ENCODE measurements at places on chromosomes 3 and 15.
A peak's percentile ranks its signal among the peaks of the same experiment; 100 is the strongest.

- no peak for DNase-seq
Measured at GRCh38 chr15:81819924-81820635, 225.7 kb downstream of the MEX3B start.

DNA sequence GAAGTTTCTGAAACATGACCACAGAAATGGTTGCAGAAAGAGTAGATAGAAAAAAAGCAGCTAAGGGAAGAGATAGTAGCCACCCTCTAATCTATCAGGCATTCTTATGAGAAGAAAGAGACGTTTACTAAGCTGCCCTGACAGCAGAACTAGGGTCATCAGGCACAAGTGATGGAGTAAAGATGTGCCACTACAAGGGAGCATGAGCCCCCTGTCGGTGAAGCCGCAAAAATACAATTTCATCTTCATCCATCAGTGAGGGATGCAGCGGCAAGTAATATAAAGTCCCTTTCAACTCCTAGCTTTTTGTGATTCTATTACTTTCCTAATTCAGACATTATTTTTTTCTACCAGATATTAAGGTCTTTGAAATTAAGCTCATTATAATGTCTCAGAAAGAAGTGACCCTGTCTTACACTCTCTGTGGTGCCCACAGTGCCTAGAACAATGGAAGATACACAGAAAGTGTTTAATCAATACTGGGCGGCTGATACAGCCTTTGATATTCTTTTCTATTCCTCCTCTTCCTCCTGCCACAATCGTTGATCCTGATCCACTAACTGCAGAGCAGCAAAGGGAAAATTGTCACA is 651.6 kb downstream of the NTRK3 start:
- DNase-seq = peak; percentile 26

- no peak for DNase-seq
Measured at GRCh38 chr3:136194409-136195257, 1.5 kb downstream of the MSL2 start.

DNA sequence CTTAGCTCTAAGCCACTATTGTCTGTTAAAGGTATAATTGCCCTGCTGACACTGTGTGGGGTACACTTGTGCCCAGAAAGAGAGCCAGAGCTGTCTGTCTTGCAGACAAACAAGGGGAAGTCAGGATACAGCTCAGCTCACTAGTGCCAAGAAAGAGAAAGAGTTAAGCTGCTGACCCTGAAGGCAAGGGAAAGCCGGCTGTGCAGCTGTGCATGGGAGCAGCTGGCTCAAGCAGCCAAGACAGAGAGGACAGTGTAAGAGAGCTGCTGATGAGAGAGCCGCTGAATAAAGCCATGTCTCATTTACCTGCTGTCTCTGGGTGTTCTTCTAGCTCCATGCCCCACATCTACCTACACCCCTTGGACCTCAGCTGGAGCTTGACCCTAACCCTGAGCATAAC is 428.1 kb upstream of the NAALADL2 start:
- DNase-seq = no peak

- DNase-seq = no peak
Measured at GRCh38 chr15:84950570-84951111, 31.0 kb upstream of the PDE8A start.

GRCh38 chr3:87810452-87811016 is 248.3 kb downstream of the CGGBP1 start:
- DNase-seq = no peak

DNA sequence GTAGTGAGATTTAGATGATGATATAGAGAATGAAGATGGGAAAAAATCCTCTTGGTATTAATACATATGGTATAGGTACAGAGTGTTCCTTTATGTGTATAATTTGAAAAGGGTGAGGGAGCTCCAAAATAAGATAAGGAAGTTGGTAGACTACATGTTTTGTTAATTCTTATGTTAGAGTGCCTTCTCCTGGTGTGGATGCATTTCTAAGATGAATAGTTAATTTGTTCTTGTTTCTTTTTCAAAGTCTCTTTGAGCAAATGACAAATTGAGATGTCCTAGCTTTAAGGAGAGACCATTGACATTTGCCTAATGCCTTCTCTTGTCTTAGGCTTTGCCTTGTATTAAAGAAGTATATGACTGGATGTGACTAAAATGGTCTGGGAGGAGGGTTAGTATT is 34.1 kb downstream of the AKAP13 start:
- DNase-seq = no peak

DNA sequence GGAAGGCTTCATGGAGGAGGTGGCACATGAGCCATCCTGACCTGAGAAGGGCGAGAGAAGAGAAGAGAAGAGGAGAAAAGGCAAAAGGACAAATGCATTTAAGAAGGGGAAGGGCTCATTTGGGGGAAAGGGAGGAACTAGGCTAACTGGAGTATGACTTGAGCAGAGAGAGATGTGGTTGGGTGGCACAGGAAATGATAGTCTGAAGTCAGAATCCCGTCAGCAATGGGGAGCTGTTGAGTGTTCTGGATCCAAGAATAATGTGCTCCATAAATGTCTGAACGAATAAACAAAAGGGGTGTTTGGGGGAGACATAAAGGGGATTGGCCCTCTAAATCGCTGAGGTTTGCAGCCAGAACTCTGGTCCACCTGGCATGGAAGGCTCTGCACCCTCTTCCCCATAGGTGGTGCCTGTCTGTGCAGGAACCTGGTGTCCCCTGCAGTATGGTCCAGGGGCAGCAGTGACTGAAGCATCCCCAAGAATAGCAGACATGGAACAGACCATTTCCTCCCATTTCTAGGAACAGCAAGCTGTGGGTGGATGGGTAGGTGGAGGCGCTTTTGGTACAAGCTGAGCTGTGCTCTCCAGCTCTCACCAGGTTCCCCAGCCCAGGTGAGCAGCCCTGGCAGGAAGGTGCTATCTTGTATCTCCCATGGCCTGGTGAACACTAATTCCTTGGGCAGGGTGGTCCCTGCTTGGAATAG is 15.2 kb downstream of the CORO2B start:
- no peak for DNase-seq

GRCh38 chr3:42714171-42714852 is 11.7 kb upstream of the HHATL start:
- no peak for DNase-seq

- DNase-seq = no peak
Measured at GRCh38 chr15:86018679-86019078, 61.0 kb upstream of the AGBL1 start.

DNA sequence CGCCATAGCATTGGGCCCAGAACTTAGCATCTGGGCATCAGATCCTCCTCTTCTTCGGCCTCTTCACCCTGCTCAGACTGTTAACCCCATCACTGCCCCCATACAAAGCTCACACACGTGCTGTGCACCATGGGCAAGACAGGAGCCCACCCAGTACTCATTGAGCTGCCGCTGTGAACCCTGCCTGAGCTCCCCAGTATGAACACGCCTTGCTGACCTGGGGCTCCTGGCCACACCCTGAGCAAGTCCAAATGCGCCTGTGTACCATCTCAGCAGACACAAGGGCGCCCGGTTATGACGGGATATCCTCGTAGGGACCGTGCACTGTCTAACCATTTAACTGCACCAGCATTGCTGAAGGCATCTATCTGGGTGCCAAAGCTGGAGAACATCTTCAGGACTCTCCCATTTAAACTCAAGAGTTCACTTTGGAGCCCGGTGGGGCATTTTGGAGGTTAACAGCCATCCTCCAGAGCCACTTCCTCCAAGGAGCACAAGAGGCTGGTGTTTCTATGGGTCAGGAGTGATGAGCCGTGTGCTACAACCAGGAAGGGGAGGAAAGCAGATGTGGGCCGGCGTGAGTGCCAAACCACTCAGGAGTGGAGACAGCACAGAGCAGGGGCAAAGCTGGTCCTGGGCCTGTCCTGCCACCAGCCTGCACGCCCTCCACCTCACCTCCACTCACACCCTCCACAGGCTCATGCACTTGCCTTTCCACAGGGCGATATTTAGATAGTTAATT is 12.1 kb downstream of the PRR23E start:
- peak; percentile 7 for DNase-seq

- peak; percentile 76 for DNase-seq
Measured at GRCh38 chr3:177589911-177590381, 392.7 kb upstream of the TBL1XR1 start.

GRCh38 chr3:193665370-193665989 is 72.5 kb downstream of the OPA1 start:
- DNase-seq = peak; percentile 11

DNA sequence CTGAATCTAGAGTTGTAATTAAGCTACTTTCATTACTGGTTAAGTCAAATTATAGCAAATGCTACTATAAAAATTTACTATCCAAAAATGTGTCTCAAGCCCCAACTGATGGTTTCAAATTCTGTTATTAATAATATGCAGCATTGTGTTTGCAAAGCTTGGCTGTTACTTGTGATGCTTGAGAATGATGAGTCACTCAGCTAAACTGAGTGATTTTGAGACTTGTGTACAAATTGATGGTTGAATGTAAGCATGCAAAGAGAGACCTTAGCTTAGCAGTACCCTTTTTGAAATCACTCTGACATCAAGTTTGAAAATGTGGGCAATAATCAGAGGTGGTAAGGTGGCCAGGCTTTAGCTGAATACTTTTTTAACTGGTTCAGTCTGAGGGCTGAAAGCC is 27.6 kb downstream of the OPA1 start:
- DNase-seq = no peak

DNA sequence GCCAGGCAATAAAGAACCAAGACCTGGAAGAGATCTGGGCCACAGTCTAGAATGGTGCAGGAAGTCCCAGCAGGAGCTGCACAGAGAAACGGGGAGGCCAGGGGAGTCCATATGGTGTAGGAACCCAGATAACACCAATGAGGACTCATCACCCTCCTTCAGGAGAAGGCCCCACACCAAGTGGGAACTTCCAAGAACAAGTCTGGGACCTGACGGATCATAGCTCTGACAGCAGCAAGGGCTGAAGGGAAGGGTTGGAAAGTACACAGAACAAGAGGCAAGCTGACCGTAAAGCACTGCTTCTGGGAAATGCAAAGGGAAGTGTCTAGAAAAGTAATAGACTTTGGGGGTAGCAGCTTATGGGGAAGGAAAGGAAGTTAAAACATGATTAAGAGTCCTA is 34.5 kb downstream of the ANO10 start:
- DNase-seq = no peak

DNA sequence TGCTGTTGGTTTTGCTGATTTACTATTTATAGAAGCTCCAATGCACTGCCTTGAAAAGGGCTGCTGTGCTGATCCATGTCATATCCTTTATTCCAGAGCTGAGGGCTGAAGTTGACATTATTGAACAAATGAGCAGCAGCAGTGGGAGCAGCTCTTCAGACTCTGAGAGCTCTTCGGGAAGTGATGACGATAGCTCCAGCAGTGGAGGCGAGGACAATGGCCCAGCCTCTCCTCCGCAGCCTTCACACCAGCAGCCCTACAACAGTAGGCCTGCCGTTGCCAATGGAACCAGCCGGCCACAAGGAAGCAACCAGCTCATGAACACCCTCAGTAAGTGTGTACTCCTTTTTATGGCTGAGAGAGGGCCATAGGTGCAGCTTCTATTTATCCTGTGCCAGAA is 8.8 kb downstream of the EAF1 start:
- DNase-seq = no peak

DNA sequence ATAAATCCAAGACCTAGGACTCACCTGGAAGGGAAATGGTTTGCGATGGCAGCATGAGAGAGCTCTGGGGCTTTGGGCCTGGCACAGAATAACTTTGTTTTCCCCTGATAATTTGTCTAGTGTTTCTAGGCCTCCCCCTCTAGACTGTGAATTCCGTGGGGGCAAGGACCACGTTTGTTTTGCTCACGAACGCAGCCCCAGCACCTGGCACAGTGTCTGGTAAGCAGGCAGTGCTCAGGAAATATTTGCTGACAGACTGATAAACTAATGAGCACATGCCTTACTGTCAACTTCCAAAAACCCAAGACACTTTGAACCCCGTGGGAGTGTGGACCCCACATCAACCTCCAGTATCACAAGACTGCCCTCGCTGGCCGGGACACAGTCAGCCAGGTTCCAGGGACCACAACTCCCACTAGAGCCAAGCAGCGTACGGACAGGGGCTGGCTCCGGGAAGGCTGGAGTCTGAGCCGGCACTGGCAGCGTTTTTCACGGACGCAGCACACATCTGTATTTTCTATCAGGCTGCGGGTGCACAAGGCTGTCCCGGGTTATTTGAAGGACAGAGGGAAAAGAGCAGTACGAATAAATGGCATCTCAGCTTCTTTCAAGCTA is 146.5 kb downstream of the XXYLT1 start:
- DNase-seq = no peak

DNA sequence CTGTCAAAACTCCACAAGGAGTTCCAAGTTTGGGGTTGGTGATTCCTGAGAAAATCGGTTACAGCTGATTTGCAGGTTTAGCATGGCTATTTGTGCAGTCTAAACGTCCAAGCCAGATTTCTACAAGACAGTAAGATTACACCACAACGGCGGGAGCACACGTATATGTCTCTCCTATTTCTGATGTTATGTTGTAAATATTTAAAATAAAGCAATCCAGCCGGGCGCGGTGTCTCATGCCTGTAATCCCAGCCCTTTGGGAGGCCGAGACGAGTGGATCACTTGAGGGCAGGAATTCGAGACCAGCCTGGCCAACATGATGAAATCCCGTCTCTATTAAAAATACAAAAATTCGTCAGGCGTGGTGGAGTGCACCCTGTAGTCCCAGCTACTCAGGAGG is 106.8 kb upstream of the IGF1R start:
- no peak for DNase-seq

- DNase-seq = peak; percentile 75
Measured at GRCh38 chr3:45182915-45183871, 37.0 kb upstream of the CDCP1 start.

DNA sequence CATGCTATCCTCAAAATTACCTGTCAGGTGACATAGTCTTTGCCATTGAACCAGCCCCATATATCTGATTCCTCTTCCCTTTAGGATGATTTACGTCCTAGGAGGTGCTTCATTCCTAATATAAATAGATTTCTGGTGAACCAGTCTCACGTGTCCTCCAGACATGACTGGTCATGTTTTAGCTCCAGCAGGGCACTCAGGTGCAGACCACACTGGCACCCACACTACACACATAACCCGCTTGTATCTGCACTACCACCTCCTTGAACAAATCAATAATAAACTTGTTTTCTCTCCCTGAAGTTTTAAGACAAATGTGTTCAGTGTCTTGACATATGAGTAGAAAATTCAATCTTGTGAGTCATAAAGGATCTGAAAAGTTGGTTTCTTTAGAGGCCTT is 155.5 kb downstream of the GOLIM4 start:
- DNase-seq = no peak

GRCh38 chr15:80693682-80694610 is 1.2 kb upstream of the ABHD17C start:
- DNase-seq = no peak

DNA sequence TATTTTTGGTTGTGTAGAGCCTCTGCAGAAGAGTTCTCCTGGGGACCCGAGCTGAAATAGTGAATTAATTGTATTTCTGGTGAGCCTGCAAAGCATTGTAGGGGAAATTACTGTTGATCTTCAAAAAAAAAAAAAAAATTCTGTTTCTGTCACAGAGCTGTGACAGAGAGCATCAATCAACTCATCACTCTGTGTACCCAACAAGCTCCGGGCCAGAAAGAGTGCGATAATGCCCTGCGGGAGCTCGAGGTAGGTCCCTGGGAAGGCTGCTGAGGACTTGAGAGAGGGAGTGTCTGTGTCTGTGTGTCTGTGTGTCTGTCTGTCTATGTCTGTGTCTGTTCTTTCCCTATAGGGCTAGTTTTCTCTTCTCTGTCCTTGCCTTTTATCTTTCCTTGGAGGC is 294.4 kb upstream of the TPM1 start:
- DNase-seq = no peak

GRCh38 chr3:139106013-139106932 is 61.6 kb upstream of the PRR23C start:
- DNase-seq = no peak

- no peak for DNase-seq
Measured at GRCh38 chr15:57586661-57587424, 4.9 kb upstream of the MYZAP start.
